ENCODE measurements at places on chromosomes 3 and 15.
A peak's percentile ranks its signal among the peaks of the same experiment; 100 is the strongest.

GRCh38 chr3:9398700-9399336 lies 1.4 kb downstream of the SETD5 start:
- H3K27me3 ChIP-seq = no peaks in the 10 kb centered on the region
- H3K36me3 ChIP-seq = no peaks in the 10 kb centered on the region
- peaks cover 25% of the 10 kb centered on the region for H3K4me1 ChIP-seq
- peak overlapping the region; percentile 94 for H3K27ac ChIP-seq
- H3K4me3 ChIP-seq = peak overlapping the region; percentile 73

DNA sequence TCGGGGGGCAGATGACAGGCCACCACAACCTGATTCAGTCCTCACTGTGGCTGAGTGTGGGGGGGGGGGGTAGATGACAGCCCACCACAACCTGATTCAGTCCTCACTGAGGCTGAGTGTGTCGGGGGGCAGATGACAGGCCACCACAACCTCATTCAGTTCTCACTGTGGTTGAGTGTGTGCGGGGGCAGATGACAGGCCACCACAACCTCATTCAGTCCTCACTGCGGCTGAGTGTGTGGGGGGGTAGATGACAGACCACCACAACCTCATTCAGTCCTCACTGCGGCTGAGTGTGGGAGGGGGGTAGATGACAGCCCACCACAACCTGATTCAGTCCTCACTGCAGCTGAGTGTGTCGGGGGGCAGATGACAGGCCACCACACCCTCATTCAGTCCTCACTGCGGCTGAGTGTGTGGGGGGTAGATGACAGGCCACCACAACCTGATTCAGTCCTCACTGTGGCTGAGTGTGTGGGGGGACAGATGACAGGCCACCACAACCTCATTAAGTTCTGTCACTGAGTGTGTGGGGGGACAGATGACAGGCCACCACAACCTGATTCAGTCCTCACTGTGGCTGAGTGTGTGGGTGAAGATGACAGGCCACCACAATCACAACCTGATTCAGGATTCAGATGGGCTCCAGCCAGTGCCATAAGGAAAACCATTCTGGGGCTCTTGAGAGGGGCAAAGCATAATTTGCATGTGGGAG lies 16.9 kb downstream of the ZNF717 start:
- DNase-seq = no peak
- no peak overlapping the region for H3K4me3 ChIP-seq
- no peaks in the 10 kb centered on the region for H3K27me3 ChIP-seq
- no peak overlapping the region for H3K27ac ChIP-seq
- no peaks in the 10 kb centered on the region for H3K4me1 ChIP-seq
- H3K36me3 ChIP-seq = no peaks in the 10 kb centered on the region

DNA sequence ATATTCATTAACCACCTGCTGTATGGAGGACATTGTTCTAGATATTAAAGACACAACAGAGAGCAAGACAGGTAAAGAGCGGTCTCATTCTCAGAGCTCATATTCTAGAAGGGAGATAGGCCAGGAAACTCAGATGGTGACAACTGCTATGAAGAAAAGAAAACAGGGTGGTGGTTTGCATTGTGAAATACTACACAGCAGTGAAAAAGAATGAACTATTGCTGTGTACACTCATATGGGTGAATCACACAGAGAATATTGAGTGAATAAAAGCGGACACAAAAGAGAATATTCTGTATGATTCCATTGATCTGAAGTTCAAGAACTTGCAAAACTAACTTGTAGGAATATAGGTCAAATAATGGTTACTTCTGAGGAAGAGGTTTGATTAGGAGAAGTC lies 76.7 kb downstream of the TOP2B start:
- no peaks in the 10 kb centered on the region for H3K27me3 ChIP-seq
- H3K36me3 ChIP-seq = no peaks in the 10 kb centered on the region
- DNase-seq = no peak
- no peak overlapping the region for H3K27ac ChIP-seq
- H3K4me1 ChIP-seq = no peaks in the 10 kb centered on the region

DNA sequence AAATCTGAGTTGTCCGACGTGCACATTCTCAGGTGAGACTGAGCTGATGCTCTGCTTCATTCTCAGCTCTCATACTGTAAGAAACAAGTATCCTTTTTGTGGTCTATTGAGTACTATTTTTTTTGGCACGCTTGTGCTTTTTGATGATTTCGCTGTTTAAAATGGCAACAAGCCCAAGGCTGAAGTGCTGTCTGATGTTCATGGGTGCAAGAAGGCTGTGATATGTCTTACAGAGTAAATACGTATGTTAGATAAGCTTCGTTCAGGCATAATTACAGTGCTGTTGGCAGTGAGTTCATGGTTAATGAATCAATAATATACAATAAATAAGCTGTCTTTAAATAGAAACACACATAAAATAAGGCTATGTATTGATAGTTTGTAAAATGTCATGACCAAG lies 27.2 kb downstream of the AQR start:
- no peak overlapping the region for H3K27ac ChIP-seq
- no peak overlapping the region for H3K4me3 ChIP-seq

GRCh38 chr15:51270706-51271105 lies 67.7 kb downstream of the CYP19A1 start:
- no peak overlapping the region for H3K4me3 ChIP-seq
- peaks cover 36% of the 10 kb centered on the region for H3K27me3 ChIP-seq
- no peak for DNase-seq
- H3K4me1 ChIP-seq = no peaks in the 10 kb centered on the region
- no peak overlapping the region for H3K27ac ChIP-seq

- DNase-seq = no peak
- no peaks in the 10 kb centered on the region for H3K4me1 ChIP-seq
- H3K4me3 ChIP-seq = no peak overlapping the region
- H3K27ac ChIP-seq = no peak overlapping the region
These were observed 543.7 kb upstream of the ADAMTS9 start for GRCh38 chr3:65231544-65231943.

DNA sequence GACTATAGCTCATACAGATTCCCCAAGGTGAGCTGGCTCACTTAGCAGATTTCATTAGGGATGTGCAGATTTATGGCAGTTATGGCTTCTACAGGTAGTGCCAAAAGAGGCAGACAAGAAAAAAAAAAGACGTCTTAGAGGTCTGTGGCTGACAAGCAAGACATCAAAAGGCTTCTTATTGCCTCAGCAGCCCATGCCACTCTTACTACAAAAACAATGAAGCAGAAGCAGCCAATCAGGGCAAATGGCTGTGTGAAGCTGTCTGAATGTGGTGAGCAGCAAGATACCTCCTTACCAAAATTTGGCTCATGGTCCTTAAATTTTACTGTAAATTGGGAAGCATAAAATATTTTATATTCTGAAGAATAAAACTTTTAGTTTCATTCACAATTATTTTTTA lies 557.5 kb upstream of the GOLIM4 start:
- H3K36me3 ChIP-seq = no peaks in the 10 kb centered on the region
- no peak overlapping the region for H3K27ac ChIP-seq
- H3K4me3 ChIP-seq = no peak overlapping the region
